CD4-positive, alpha-beta T cell treated with Interleukin-4 for 4 hours (primary cell): ENCODE measurements at places on chromosomes 2 and 18.

GRCh38 chr2:54459037-54459441 is 2.9 kb downstream of the SPTBN1 start:
- DNase-seq, result no peak

GRCh38 chr2:167345559-167345958 is 457.3 kb downstream of the XIRP2 start:
- DNase-seq, result no peak

DNA sequence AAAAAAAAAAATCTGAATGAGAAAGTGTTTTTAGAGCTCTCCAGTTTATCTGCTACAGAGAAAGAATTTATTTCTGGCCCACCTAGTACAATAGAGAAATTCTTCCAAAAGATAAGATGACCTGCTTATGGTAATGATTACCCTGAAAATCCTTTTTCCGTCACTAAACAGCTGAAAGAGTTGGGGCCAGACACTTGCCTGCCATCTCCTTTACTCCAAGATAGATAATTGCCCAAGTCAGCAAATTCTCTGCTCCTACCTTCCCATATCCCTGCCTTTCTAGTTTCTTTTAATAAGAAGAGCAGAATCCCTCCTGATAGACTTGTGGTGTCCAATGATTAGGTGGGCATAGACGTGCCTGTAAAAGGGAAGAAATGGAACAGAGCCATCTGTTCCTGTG is 28.1 kb downstream of the EIF4E2 start:
- DNase-seq, result no peak

GRCh38 chr2:48165070-48165753 is 258.9 kb upstream of the FBXO11 start:
- no peak for DNase-seq

GRCh38 chr2:43285987-43286386 is 59.6 kb upstream of the ZFP36L2 start:
- DNase-seq, result no peak

DNA sequence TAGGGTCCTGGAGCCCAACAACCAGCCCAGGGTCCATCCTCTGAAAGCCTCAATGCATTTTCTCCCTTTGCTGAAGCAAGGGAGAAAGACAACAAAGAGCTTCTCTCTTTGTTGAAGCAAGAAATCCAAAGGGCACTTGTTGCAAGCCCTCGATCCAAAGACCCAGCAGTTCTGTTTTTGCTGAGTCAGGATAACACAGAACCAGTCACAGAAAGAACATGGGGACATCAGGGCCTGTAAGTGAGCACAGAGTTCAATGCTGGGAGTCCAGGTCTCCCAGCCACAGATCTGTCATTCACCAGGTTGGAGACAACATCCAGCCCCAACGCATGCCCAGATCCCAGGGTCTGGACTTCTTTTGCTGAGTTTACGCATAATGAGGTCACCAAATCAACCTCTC is 315.8 kb upstream of the KLHL29 start:
- DNase-seq, result no peak

- DNase-seq, result no peak
Measured at GRCh38 chr18:75264926-75265597, 54.5 kb downstream of the TSHZ1 start.

DNA sequence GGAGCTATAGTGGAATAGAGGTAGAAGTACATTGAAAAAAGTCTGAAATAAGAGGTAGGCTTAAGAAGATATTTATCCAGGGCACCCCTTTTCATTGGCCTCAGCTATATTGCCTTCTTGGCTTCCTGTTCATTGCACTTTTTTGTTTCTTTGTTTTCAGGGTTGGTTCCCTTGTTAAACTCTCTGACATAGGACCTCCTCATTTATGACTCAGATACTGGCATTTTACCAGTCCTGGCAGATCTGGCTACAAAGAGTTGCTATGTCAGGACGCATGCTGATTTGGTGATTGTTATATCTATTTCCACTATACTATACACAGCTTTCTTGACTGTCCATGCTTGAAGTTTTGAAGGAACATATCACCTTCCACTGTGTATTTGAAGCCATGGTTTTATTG is 60.0 kb downstream of the GCA start:
- no peak for DNase-seq

- DNase-seq, result no peak
Measured at GRCh38 chr2:120546865-120547390, 188.7 kb upstream of the GLI2 start.

- DNase-seq, result no peak
Measured at GRCh38 chr18:64245126-64245861, 96.4 kb upstream of the LINC00305 start.

- DNase-seq, result no peak
Measured at GRCh38 chr2:70371753-70372152, 69.9 kb upstream of the FAM136A start.

DNA sequence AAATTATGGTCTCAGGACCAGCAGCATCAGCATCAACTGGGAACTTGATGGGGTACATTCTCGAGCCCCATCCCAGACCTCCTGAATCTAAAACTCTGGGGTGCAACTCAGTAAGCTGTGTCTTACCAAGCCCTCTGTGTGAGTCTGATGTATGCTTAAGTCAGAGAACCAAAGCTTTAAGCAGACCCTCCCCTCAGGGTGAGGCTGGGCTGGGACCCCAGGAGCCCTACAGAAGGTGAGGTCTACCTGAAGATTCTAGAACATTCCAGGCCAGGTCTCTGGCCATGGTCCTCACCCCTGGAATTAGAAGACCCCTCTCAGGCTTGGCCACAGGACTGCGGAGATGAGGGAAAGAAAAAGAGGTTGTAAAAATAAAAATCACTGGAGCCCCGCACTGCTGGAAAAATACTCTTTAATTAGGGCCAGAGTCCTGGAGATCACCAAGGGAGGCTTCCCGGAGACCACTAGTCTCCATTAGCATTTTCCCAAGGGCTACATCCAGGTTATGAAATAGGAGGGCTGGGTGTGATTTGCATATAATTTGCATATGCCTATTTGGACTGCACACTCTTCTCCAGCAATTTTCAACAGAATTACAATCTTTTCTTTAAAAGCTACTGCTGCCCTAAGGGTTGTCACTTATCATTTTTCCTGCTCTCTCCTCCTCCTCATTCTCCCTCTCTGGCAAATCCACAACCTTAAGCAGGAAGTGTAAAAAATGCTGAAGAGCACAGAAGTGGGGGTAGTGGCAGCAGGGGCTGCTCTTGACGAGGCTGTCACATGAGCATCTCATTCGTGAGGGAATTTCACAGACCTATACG is 100.2 kb downstream of the ZBTB7C start:
- no peak for DNase-seq

GRCh38 chr2:182301093-182301492 is 125.7 kb downstream of the PDE1A start:
- DNase-seq, result no peak

DNA sequence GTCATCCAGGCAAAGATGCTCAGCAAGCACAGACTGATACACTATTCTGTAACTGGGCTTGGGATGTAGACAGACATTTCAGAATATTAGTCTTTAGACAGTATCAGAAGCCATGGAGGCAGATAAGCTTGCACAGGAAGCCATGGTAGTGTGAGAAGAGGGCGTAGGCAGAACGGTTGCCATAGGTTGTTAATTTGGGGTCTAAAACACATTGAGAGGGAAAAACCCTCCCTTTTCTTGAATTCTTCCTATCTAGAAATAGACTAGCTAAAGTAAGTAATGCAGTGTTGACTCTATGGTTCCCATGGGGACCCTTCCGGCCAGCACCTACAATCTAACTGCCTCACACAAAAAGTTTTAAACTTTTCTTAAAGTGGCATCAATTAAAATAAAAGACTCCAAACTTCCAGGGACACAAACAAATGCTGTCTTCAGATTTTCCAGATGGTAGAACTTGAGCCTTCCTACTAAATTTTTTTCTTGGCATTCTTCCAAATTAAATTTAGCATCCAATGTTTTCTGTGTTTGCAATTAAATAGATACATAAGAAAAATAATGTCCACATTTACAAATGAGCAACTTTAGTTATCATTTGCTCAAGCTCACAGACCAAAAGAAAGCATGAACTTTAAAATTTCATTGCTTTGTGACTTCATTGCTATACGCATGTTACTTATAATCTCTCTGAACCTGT is 1.9 kb downstream of the PRKRA start:
- peak; percentile 6 for DNase-seq

- no peak for DNase-seq
Measured at GRCh38 chr2:192749611-192750200, 555.0 kb upstream of the TMEFF2 start.

DNA sequence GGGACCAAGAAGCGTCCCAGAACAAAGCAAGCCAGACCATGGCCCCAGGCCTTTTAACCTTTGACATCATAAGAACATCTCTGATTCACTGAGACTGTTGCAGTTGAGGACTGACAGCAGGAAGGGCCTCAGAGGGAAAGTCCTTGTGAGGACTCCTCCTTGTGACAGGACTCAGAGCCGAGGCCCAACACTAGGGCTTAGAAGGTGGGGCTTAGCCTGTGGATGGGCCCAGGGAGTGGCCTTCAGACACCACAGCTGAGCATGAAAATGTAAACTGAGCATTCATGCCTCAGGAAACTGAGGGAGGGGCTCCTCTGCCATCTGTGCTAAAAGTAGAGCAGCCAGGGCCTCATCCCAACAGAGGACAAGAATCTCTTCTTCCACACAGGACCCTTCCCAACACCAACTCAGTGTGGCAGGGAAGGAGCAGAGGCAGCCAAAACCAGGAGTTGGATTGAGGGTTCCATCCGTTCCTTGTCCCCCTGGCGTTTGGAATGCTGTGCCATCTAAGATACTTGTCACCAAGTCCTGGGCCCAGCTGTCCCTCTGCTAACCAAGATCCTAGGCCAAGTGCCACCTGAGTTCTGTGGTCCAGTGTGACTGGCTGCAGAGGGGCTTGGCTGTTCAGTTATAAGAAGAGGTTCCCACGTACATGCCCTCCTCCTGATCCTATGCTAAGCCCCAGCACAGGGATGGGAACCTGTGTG is 37.5 kb upstream of the CAB39 start:
- DNase-seq, result no peak
